NCI-H187 (cell line): ENCODE measurements at places on chromosomes 12 and 14.

DNA sequence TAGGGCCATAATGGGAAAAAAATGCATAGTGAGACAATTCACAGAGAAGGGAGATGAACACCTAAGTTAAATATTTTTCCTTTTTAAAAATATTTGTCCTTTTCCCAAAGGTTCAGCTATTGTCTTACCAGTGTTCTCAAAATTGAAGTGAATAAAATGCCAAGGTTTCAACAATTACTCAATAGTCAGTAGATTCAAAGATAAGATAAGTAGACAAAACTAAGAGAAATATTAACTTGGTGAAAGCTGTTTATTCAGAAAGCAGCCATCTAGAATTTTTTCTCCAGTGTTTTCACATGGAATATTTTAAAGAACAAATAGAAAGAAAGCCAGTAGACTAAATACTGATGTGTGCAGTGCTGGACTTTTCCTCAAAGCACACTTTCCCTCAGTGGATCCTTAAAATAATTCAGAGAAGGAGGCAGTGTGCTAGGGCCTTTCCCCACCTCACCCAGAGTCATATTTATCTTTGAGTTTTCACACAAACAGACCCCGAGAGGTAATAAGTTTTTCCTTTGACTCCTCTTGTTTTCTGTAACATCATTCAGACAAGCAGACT, 144.5 kb upstream of the PLEKHG7 start:
- no peak for DNase-seq

DNA sequence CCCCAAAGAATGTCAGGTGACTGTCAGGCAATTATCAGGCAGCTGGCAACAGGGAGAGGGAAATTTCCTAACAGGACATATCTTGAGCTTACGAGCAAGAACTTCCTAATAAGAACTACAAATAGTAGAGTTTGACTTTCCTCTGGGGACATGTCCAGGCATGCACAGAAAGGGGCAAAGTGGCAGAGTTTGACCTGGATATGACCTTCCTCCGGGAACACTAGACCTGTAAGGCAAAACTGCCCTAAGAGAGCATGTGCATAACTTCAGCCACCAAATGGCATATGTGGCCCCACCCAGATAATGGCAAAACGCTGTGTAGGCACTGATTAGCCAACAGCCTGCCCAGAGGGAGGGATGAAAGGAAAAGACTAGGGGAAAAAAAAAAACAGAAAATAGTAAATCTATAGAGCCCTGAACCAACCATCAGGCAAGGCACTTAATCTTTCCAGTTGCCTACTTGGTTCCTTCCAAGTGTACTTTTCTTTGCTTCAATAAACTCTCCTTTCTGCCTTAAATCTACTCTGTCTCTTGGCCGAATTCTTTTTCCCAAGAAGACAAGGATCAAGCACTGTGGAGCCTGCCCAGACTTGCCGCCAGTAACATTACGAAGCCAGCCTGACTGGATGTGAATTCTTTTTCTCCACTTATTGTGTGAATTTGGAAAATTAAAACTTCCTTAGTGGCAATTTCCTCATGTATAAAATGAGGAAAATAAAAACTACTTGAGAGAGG, 164.1 kb downstream of the SPTSSA start:
- DNase-seq, result no peak

DNA sequence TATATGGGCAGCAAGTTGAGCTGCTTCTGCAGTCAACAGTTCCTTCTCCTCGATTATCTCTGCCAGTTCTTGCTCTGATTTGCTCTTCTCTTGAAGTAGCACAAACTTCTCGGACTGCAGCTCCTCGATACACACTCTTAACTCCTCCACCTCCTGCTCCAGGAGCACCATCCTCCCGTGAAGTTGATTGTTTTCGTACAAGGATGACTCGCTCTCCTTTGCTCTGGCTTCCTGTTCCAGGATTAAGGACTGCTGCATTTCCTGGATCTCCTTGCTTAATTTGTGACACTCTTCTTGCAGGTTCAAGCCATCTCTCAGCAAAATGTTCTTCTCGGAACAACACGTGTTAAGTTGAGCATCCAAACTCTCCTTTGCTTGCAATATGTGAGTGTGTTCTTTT, 56.2 kb upstream of the VPS33A start:
- no peak for DNase-seq

DNA sequence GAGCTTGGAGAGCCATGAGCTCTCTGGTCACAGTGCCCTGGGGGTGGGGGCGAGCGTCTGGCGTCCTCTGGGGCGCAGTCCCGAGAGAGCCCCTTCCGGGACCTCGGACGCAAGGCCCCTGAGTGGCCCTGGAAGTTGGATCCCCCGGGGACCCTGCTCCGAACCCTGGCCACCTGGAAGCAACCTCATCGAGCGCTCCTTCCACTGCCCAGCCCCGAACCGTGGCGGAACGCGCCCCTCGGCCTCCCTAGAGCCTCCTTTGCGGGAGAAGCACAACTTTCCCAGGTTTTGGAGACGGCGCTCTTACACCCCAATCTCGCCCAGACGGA, 1.2 kb downstream of the NOS1 start:
- DNase-seq, result no peak

GRCh38 chr12:77925536-77926108, 94.9 kb downstream of the NAV3 start:
- DNase-seq, result peak; percentile 82

- no peak for DNase-seq
Observed at GRCh38 chr12:4486980-4487379, 41.4 kb upstream of the FGF6 start.

DNA sequence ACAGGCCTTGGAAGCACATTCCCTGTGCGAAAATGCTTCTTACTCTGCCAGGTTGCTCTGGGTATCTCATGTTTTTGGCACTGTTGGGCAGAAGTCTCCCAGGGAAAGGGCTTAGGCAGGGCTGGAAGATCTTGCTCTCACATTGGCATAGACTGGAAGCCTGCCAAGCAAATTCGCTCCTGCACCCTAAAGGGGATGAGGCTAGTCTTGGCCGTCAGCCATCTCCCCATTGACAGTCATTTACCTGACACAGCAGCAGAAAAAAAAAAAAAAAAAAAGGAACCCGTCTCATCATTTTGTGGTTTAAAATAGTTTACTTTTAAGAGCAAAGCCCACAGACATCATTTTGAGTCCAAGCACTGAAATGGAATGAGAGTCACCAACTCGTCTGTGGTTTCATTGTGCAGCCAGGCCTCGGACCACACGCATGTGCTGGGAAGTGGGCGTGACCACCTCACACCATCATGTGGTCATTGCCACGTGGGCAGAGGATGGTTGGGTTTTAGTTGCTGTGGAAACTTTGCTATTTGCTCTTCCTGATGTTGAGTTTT, 84.8 kb downstream of the NRXN3 start:
- DNase-seq, result peak; percentile 78

DNA sequence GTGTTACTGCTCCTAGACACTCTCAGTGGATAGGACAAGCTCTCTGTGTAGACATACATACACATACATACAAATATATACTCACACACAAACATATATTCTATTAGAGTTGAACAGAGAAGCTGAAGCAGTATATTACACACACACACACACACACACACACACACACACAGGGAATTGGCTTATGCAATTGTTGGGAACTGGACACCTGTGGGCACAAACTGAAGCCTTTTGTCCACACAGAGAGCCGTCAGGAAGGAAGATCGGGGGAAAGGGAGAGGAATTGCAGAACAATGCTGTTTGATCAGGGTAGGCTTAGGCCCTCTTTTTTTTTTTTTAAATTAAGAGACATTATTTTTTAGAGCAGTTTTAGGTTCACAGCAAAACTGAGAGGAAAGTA, 180.7 kb upstream of the DDHD1 start:
- DNase-seq, result no peak

GRCh38 chr14:77275041-77275580, 4.1 kb upstream of the NGB start:
- no peak for DNase-seq

DNA sequence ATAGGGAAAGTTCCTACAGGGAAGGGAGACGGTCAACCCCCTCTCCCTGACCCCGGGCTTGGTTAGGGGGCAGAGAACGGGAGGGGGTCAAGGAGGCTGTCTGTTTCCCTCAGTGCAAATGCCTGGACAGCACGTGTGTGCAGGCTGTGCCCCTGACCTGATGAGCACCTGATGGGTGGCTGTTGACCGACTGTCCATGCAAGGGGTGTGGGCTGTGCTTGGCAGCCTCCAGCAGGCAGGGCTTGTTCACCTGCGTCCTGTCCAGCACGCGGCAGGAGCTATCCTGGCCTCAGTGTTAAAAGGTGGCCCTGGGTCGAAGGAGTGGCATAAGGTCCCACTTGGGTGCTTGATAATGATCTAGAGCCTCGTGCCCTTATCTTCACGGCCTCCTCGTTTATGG, 221.0 kb downstream of the CACNA1C start:
- DNase-seq, result no peak

DNA sequence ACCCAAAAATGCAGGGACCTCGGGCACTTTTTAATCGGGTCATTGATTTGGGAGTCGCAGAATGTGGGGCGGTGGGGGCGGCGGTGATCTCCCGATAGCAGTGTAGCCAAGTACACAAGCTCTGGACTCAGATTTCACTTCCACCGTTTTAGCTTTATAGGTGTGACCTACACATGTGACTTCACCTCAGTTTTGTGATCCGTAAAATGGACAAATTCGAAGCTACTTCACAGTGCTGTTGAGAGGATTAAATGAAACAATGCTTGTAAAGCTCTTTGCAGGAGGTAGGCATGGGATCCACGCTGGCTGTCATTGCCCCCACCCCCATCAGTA, 478 bp downstream of the RITA1 start:
- no peak for DNase-seq

DNA sequence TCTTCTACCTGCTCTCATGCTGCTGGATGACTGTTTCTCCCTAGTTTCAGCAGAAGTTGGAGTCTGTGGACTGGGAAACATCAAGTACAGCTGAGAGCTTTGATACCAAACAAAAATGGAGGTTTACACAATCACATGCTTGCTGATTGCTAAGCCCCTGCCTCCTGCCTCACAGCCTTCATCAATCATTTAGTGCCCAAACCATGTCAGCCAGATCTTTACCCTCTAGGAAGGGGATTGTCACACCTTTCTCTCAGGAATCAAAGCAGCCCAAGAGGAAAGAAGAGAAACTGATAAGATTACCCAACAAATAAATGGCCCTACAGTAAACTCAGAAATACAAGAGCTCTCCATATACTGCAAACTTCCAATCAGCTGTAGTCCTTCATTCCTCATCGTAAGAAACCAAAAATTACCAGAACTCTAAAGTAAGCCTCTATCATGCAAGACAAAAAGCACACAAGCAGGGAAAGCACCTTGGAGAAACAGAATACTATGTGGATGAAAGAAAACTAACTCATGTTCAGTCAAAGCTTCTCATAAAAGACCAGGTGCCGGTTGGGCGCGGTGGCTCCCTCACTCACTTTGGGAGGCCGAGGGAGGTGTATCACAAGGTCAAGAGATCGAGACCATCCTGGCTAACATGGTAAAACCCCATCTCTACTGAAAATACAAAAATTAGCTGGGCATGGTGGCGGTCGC, 63.6 kb upstream of the RESF1 start:
- no peak for DNase-seq

DNA sequence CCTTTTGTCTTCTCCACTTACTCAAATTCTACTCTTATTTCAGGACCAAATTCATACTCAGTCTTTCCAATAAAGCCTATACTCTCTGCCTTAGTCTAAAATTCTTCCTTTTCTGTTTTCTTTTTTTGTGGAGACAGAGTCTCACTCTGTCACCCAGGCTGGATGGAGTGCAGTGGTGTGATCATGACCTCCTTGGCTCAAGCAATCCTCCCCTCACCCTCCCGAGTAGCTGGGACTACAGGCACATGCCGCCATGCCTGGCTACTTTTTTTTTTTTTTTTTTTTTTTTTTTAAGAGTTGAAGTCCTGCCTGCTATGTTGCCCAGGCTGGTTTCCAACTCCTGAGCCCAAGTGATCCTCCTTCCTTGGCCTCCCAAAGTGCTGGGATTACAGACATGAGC, 11.9 kb downstream of the SRP54 start:
- no peak for DNase-seq

- no peak for DNase-seq
Observed at GRCh38 chr12:79983986-79984620, 49.2 kb upstream of the PPP1R12A start.

DNA sequence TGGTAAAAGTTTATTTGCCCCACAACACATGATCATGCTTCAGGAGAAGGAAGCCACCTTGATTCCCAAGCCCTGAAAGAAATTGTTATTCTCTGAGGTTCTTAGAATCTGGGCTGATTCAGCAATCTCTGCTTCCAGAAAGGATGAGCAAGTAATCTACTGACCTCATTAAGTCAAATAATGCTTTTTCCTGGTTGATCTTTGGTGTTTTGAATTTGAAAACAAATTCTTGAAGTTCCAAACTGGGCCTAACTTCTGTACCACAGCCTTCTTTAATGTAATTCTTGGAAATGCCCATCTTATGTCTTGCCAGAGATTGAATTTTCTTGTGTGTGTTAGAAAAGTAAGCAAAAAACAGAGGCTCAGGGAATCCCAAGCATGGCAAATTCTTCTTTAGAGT, 319.2 kb upstream of the DDHD1 start:
- no peak for DNase-seq

GRCh38 chr14:51131516-51131915, 36.6 kb upstream of the TRIM9 start:
- DNase-seq, result no peak

GRCh38 chr12:67042697-67043131, 226.4 kb upstream of the CAND1 start:
- DNase-seq, result peak; percentile 44

DNA sequence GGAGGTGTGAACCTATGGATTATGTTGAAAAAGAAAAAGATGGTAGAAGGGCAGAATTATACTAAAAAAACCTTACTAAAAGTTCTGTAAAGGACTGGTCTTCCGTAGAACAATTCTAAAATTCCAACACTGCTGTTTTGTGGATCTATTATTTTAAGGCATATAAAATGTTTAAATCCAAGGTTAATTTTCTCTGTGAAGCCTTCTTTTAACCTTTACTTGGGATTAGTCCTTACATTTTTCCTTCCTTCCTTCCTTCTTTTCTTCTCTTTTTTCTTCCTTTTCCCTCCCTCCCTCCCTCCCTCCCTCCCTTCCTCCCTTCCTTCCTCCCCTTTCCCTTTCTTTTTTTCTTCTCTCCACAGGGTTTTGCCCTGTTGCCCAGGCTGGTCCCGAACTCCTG, 4.9 kb upstream of the GTSF1 start:
- no peak for DNase-seq

GRCh38 chr12:69514845-69515244, 44.7 kb downstream of the FRS2 start:
- DNase-seq, result no peak

- no peak for DNase-seq
Observed at GRCh38 chr14:102442241-102443211, 67.0 kb downstream of the ANKRD9 start.

- DNase-seq, result no peak
Observed at GRCh38 chr12:32533971-32534590, 134.7 kb downstream of the FGD4 start.
